ENCODE measurements at places on chromosomes 5 and 9.

DNA sequence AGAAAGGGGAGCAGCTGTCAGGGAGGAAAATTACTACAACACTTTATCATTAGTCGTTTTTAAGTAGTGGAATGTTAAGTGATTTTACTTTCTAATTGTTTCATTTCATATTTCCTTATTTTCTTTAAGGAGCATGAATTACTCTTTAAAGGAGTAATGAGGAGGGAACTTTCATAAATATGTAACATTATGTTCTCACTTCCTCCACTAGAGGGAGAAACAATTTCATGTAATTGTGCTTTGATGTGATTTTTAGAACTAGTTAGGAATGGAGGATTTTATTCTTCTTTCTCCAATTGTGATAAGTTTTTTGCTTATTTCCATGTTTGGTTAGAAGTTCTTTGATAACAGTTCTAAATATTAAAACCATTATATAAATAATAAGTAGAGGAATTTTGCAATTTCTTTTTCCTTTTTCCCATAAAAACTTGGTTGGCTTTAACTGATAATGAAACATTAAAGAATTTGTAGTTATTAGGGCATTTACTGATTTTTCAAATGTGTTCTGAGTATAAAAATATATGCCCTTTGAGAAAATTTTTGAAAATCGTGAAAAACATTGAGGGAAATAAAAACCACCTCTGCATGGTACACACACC is 25.6 kb downstream of the CEP78 start:
- DNase-seq, result no peak

- DNase-seq, result no peak
Measured at GRCh38 chr9:134320868-134321471, 5.3 kb upstream of the RXRA start.

- DNase-seq, result no peak
Measured at GRCh38 chr9:128102861-128103588, 24.5 kb downstream of the PTGES2 start.

GRCh38 chr9:119020284-119020683 is 349.0 kb downstream of the BRINP1 start:
- no peak for DNase-seq

GRCh38 chr5:54176066-54176830 is 134.1 kb downstream of the ARL15 start:
- DNase-seq, result no peak

DNA sequence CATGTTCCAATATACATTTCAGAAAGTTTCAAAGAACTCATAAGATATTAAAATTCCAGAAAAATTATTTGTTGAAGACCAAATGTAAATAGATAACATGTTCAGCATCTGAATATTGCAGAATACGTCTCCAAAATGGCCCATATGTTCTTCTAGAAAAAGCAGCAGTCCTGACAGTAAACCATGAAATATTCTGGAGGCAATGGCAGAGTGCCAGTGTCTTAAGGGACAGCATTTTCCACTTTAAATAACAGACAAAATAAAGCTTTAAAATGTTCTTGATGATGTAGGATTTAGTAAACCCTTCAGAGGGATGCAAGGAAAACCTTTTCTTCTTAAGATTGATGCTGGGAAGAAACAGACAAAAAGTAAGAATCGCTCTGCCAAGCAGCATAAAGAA is 721.0 kb downstream of the NR2F1-AS1 start:
- DNase-seq, result no peak

- no peak for DNase-seq
Measured at GRCh38 chr5:96905864-96906263, 29.6 kb downstream of the ERAP2 start.

DNA sequence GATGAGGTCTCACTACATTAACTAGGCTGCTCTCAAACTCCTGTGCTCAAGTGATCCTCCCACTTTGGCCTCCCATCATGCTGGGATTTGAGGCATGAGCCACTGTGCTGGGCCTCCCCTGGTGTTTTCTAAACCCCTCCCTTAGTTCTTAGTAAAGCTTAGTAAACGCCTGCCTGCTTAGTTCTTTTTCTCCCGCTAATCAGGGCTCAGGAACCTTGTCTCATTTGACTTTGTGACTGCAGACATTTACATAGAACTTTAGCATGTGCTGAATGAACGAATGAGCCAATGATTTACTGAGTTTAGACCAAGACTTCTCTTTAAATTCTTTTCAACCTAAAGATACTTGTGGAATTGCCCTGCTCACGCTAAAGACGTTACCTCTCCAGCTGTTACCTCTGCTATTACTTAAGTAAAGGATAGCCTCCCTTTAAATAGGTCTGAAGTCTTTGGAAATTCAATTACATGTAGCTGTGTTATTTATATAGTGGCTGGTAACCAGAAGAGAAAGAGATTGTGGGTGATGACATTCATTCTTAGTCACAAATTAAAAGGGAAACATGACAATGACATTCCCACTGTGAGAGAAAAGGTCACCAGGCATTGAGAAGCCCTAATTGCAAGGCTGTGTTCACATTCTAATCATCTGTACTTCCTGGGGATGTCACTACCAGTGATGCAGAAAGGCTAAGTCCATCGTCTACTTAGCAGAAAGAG is 18.6 kb upstream of the SUSD1 start:
- DNase-seq, result no peak

GRCh38 chr9:80156756-80157472 is 585.1 kb downstream of the TLE4 start:
- no peak for DNase-seq

GRCh38 chr5:72292411-72292810 is 27.6 kb downstream of the MRPS27 start:
- DNase-seq, result no peak

DNA sequence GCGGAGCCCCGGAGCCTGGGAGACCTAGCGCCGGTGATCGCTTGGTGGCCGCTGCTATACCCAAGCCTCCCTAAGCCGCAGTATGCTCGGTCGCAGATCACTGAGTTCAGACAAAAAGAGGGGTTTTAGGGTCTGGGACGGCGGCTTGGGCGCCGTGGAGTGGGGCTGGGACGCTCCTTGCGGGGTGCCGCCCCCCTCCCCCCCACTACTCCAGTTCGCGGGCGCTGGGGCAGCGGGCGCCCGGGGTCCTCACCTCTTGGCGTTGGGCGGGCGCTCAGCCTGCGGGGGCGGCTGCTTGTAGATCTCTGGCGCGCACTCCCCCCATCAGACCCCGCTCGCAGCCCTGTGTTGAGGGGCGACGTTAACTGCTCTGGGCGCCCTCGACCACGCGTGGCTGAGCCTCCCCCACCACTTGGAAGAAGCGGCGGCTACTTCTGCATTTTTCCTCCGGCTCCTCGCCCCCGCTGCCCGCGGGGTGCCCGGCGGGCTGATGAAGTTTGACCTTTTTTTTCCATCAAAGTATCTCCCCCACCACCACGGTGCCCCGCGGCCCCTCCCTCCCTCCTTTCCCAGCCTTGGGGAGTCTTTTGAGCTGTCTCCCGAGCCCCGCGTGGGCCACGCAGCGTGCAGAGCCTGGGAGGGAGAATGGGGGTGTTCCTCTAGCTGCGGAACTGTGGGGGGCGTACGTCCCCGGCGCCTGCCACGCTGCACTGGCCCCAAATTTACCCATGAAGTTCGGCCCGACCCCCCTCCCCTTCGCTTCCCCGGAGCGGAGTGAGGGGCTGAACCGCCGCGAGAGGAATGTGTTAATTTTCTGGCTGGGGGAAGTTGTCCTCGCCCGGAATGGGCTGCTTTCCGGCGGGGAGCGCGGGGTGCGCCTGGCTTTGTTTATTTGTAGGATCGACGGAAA is 1.2 kb downstream of the CXXC5 start:
- no peak for DNase-seq

DNA sequence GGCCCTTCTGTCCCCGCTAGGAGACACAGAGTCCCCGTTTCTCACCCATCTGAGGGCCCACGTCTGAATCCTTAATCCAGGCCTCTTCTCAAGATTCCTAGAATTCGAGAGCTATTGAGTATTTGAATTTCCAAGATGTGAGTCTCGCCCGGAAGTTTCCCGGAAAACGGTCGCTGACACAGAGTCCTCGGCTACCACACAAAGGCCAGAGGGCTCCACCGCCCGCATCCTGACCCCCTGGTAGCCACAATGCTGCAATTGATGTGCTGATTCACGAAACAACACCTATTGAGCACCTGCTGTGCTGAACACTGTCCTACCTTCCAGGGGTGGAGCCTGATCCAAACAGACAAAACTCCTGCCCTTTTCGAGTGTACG is 670 bp upstream of the FBP1 start:
- no peak for DNase-seq

GRCh38 chr9:36037549-36038122 is 923 bp downstream of the RECK start:
- DNase-seq, result no peak

- no peak for DNase-seq
Measured at GRCh38 chr5:129670957-129671500, 76.9 kb upstream of the MINAR2 start.

- DNase-seq, result no peak
Measured at GRCh38 chr5:25190521-25191000, 545.8 kb upstream of the CDH10 start.

- DNase-seq, result no peak
Measured at GRCh38 chr5:162052676-162053075, 14.9 kb upstream of the GABRG2 start.

GRCh38 chr5:143262393-143263174 is 140.9 kb downstream of the NR3C1 start:
- no peak for DNase-seq

GRCh38 chr9:68500457-68501381 is 40.0 kb downstream of the TMEM252 start:
- no peak for DNase-seq

DNA sequence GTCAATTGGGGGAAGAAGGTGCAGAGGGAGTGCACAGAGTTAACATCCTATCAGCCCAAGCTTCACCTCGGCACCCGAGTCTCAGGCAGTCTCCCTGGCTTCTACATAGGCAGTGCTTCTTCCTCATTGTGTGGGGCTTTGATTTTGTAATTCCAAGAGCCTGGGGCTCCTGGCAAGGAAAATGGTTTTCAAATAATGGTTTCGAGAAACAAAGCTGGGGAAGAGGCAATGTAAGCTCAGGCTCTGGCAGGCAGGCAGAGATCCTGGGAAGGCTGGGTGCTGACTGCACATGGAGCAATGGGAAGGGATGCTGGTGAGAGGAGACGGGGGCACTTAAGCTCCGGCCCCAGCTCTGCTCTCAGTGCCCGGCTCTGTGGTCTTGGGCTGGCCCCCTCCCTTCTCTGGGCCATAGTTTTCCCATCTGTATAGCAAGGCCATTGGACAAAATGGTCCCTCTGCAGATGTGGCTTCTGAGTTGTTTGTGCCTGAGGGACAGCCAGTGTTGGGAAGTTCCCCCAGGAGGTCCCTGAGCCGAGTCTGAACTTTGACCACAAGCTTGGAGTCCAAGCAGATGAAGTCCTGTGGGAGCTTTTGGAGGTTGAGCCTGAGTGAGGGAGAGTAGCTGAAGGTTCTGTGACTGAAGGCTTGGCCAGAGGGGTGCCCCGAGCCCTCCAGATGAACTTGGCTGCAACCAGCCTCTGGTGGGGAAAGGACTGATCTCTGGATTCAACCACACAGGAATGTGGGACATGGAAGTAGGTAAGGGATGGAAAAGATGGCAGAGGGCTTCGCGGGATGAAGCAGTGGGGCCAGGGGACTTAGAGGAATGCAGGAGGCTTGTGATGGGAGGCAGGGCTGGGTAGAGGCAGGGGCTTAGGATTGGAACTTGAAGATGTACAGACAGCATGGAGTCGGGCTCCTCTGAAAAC is 28.5 kb upstream of the IL17B start:
- DNase-seq, result no peak

DNA sequence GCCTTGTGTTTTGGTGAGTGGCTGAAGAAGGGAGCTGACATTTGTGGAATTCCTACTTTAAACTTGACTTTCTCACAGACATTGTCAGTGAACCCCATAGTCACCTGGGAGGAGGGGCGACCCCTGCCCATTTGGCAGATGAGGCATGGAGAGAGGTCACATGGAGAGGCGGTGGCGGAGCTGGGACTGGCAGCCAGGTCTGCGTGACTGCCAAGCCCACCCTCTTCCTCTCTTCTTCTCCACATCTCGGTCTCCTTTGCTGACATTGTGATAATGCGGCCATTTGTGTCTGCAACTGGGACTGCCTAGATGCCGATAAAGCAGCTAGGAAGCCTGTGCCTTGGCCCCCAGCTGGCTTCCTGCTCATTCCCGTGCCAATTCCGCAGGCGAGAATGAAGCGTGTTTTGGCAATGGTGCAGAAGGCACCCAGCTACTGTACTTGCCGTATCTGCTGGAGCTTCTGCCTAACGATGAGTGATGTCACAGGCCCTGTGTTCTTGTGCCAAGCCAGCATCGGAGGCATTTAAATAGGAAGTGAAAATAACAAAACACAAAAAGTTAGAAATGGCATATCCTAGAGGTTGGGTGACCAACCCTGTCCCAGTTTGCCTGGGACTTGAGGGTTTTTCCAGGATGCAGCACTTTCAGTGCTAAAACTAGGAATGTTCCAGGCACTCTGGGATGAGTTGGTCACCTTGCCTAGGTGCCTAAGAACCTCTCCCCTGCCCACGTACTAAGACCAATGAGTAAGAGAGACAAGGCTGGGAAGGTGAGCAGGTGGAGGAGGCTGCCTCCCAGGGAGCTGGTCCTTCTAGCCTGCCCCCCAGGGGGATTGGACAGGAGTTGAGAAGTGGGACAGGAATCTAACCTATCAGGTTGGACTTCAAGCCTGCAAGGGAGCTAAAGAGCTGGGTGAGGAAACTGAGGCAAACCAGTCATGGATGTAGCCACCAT is 23.6 kb downstream of the OLFML2A start:
- DNase-seq, result no peak

DNA sequence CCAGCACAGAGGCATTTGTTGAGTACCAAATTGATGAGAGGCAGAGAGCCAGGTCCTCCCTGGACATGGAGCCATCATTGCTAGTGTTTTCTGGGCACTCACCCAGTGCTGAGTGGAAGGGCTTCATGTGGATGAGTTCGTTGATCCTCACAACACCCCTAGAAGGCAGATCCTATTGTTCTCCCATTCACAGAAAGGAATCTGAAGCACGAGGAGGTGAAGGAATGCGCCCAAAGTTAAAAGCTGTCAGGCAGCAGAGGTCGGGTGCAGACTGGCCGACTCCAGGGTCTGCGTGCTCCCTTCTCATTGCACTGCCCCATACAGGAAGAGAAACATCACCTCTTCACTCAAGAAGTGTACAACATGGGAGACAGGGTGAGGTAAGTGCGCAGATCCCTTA is 153.5 kb upstream of the TNPO1 start:
- no peak for DNase-seq

DNA sequence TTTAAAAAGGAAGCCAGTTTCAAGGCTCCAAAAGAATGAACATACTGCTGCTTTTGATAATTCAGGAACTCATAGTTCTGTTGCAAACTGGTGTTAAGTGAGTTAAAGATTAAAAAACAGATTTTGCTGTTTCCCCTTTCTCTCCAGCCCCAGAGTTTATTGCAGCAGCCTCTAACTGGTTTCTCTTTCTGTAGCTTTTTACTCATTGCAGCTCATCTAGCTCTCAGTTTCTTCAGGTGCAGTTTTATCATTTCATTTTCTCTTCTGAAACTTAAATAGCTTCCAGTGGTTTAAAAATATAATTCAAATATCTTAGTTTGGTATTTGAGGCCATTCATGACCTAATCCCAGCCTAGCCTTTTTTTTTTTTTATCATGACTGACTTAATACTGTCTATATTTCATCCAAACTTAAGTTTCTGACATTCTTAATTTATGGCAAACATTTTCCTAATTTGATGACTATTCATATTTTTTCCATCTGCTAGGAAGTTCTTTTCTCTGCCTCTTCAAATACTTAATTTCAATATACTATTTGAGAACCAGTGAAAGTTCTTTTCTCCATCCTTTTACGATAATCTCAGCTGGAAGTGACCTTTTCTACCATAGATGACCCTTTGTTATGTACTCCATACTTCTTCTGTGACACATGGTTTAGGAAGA is 252.7 kb upstream of the GRIA1 start:
- DNase-seq, result no peak

- DNase-seq, result no peak
Measured at GRCh38 chr5:160327818-160328217, 15.5 kb upstream of the CCNJL start.

- DNase-seq, result no peak
Measured at GRCh38 chr9:83932851-83933250, 11.6 kb upstream of the KIF27 start.
